ENCODE measurements at places on chromosomes 16 and 17. TPM values are rescaled to one million over a fixed set of nuclear protein-coding genes. Genes with fewer than 3 reads are reported as not detected.

Gene EVI2B
- total RNA-seq: 0.10 TPM

Gene VMO1
- total RNA-seq: 1.5 TPM

Gene TAT
- total RNA-seq: 0.06 TPM

Gene TMIGD1
- not detected for total RNA-seq

Gene CCDC154
- total RNA-seq: 0.49 TPM

Gene CLEC3A
- not detected for total RNA-seq

Gene ITGAD
- not detected for total RNA-seq

Gene RAB37
- total RNA-seq: 3.1 TPM

Gene MMP15
- total RNA-seq: 22.2 TPM
